ENCODE measurements at places on chromosomes 1 and 21. TPM values are rescaled to one million over a fixed set of nuclear protein-coding genes. Genes with fewer than 3 reads are reported as not detected.
A peak's percentile ranks its signal among the peaks of the same experiment; 100 is the strongest.

Gene RGS4
- total RNA-seq = not detected

Gene KIF17
- total RNA-seq = not detected

Gene DCDC2B
- total RNA-seq = not detected

Gene VHLL
- not detected for total RNA-seq

Gene OR10Z1
- not detected for total RNA-seq

DNA sequence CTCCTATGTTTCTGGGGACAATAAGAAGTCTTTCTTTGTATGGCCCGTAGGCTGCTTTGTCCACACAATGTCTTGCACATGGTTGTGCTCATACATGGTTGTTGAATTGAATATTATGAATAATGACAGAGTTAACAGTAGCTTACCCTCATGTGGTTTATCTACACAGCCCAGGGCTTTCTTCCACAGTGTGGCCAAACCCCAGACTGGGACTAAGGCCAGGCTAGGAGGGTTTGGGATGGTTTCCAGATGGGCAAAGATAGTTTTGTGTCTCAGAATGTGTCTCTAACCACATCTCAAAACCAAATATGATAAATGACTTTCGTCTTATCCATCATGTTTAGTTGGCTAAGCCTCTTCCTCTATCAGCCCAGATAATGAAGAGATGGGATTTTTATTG, 65.2 kb downstream of the CACNA1E start:
- H3K27me3 ChIP-seq = peaks cover 22% of the 10 kb centered on the region
- DNase-seq = no peak
- H3K4me3 ChIP-seq = no peak overlapping the region
- no peak overlapping the region for H3K27ac ChIP-seq

- H3K27ac ChIP-seq = no peak overlapping the region
- H3K4me3 ChIP-seq = no peak overlapping the region
- H3K27me3 ChIP-seq = peaks cover 38% of the 10 kb centered on the region
Measured at GRCh38 chr21:42651515-42652401, 1.7 kb upstream of the PDE9A start.

- no peak overlapping the region for H3K27ac ChIP-seq
- H3K27me3 ChIP-seq = no peaks in the 10 kb centered on the region
- no peaks in the 10 kb centered on the region for H3K4me1 ChIP-seq
- DNase-seq = no peak
Measured at GRCh38 chr1:70930062-70930461, 117.6 kb downstream of the PTGER3 start.

GRCh38 chr1:232915212-232915611, 35.2 kb upstream of the NTPCR start:
- no peaks in the 10 kb centered on the region for H3K4me1 ChIP-seq
- peaks cover 4% of the 10 kb centered on the region for H3K27me3 ChIP-seq
- DNase-seq = no peak
- no peaks in the 10 kb centered on the region for H3K36me3 ChIP-seq

DNA sequence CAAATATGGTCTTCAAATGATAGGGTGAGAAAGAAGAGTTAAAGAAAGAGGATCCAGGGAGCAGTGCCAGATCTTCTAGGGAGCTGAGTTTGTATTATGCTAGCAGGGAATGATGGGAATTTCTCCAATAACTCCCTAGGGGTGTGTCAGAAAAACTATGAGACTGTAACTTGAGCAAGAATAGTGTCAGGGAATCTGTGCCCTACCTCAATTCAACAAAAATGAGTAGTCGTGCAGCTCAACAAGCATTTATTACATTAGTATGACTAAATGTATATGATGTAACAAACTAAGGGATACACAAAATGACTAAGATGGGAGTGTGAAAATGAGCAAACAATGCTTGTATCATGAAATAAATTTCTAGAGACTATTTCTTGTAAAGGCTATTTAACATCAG, 24.2 kb downstream of the SPAG17 start:
- H3K27me3 ChIP-seq = peaks cover 5% of the 10 kb centered on the region
- H3K36me3 ChIP-seq = no peaks in the 10 kb centered on the region
- no peak for DNase-seq
- no peak overlapping the region for H3K27ac ChIP-seq

GRCh38 chr1:210076620-210077019, 138.6 kb downstream of the SYT14 start:
- H3K27me3 ChIP-seq = peaks cover 2% of the 10 kb centered on the region
- no peaks in the 10 kb centered on the region for H3K36me3 ChIP-seq
- H3K4me1 ChIP-seq = no peaks in the 10 kb centered on the region
- H3K4me3 ChIP-seq = no peak overlapping the region
- no peak overlapping the region for H3K27ac ChIP-seq

GRCh38 chr21:37757606-37758376, 158.5 kb downstream of the KCNJ6 start:
- H3K4me3 ChIP-seq = no peak overlapping the region
- H3K27me3 ChIP-seq = no peaks in the 10 kb centered on the region
- no peak for DNase-seq
- H3K36me3 ChIP-seq = no peaks in the 10 kb centered on the region
- no peaks in the 10 kb centered on the region for H3K4me1 ChIP-seq

DNA sequence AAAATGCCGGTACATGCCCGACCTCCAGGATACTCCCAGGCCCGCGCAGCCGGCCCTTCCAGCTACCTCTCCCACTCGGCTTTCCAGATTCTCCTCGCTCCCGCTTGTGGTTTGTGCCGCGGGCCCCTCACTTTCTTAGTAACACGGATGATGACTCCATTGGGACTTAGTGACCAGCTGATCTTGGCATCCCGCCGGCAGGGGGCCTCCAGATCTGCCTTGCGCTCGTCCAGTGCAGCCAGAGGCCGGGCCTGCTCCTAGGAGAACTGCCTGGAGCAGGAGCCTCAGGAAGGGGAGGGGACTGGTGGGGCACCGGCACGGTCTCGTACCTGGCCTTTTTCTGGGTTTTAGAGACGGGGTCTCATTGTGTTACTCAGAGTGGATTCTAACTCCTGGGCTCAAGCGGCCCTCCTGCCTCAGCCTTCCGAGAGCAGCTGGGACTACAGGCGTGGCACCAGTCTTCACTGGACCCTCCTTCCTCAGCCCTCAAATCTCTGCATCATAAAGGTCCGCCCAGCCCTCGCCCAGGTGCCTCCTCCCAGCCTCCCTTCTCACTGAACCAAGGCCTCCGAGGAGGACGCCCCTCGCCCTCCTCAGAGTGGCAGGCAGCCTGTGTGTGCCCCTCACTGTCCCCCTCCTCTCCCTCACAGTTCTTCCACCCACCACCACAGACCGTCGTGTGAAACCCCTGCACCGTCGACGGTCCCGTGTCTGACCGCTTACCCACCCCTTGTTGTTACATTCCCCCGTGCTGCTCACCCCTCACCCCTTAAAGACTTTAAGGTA, 78.6 kb downstream of the SLC25A24 start:
- peaks cover 16% of the 10 kb centered on the region for H3K4me1 ChIP-seq
- H3K36me3 ChIP-seq = no peaks in the 10 kb centered on the region
- no peak overlapping the region for H3K4me3 ChIP-seq
- H3K27me3 ChIP-seq = no peaks in the 10 kb centered on the region
- no peak overlapping the region for H3K27ac ChIP-seq

DNA sequence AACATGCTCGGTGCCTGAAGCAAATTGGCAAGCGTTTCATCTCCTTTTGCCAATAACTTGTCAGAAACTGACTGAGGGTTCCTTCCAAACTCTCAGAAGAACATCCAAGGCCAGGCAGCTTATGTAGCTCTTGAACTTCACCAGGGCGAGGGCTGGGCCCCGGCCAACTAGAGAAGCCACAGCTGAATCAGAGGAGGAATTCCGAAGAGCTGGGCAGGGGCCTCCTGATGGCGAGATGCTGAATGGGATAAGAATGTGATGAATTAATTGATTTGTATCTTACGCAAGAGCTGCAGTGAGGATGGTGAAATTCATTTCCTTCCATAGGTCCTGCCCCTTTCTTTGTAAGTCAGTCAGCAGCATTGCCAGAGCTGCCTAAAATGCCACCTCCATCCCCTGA, 345.8 kb downstream of the KIF26B start:
- H3K36me3 ChIP-seq = no peaks in the 10 kb centered on the region
- no peaks in the 10 kb centered on the region for H3K4me1 ChIP-seq
- H3K4me3 ChIP-seq = no peak overlapping the region
- no peak overlapping the region for H3K27ac ChIP-seq
- DNase-seq = no peak

DNA sequence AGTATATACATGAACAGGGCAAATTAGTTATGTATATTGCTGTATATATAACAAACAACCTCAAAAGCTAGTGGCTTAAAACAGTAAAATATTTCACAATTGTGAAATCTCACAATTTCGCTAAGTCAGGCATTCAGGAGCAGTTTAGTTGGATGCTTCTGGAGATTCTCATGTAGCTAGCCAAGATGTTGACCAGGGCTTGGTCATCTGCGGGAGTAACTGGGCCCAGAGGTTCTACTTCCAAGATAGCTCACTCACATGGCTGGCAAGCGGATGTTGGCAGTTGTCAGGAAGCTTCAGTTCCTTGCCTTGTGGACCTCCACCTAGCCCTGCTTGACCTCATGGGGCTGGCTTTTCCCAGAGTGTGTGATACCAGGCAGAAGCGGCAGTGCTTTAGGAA, 95.6 kb downstream of the TTC3 start:
- H3K27me3 ChIP-seq = no peaks in the 10 kb centered on the region
- DNase-seq = no peak
- no peak overlapping the region for H3K4me3 ChIP-seq
- H3K27ac ChIP-seq = no peak overlapping the region

DNA sequence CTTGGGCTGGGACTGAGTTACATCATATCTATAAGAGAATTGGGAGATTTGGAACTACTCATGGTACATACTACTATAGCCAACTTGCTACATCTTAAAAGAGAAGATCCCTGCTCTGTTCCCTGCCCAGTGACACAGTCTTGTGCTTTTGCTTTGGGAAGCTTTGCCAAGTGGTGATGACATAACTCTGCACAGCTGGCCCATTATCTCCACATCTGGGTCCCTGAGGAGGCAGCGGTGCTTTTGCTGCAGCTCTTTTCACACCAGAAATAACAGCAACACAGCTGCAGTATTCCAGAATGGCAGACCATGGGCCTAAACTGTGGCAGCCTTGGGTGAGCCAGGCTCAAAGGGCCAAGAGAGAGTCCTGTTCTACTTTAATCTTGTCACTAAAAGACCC, 296.0 kb downstream of the HHAT start:
- H3K27ac ChIP-seq = no peak overlapping the region
- H3K4me3 ChIP-seq = no peak overlapping the region
- H3K27me3 ChIP-seq = no peaks in the 10 kb centered on the region
- H3K4me1 ChIP-seq = no peaks in the 10 kb centered on the region

DNA sequence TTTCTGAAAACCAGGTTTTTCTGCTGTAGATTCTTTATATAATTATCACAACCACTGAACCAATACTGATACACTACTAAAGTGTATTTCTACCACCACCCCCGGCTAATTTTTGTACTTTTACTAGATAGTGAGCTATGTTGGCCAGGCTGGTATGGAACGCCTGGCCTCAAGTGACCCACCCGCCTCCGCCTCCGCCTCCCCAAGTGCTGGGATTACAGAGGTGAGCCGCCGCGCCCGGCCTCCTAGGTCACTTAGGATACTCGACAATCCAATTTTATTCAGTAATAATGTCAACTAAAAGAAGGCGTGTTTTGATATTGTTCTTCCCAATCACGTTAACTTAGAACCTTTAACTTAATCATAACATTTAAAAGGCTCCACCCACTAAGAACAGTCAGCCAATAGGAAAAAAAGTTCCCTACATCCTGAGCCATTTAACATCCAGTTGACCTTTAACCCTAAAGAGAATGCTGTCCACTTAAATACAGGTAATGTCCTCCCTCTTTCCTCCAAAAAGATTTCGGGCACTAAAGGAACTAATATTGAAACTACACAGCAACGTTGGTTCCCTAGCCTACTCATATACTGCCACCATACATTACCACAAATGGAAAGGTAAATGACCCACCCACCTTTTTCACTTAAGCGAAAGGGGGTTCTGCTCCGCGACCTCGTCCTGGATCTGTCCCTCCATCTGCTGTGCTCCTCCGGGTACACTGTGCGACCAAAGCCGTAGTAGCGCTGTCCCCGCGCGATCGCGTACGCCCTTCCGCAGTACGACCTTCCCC, 1.2 kb downstream of the RSRP1 start:
- H3K36me3 ChIP-seq = peaks cover 61% of the 10 kb centered on the region
- H3K4me1 ChIP-seq = peaks cover 49% of the 10 kb centered on the region
- H3K27me3 ChIP-seq = no peaks in the 10 kb centered on the region
- H3K4me3 ChIP-seq = peak overlapping the region; percentile 97
- no peak for DNase-seq
- H3K27ac ChIP-seq = peak overlapping the region; percentile 99

- peaks cover 34% of the 10 kb centered on the region for H3K4me1 ChIP-seq
- no peak overlapping the region for H3K27ac ChIP-seq
- peaks cover 7% of the 10 kb centered on the region for H3K36me3 ChIP-seq
- DNase-seq = no peak
Measured at GRCh38 chr1:7956218-7957032, 5.1 kb upstream of the PARK7 start.

GRCh38 chr1:85394130-85394529, 70.8 kb downstream of the DDAH1 start:
- no peaks in the 10 kb centered on the region for H3K4me1 ChIP-seq
- no peak overlapping the region for H3K27ac ChIP-seq
- no peak overlapping the region for H3K4me3 ChIP-seq
- no peaks in the 10 kb centered on the region for H3K27me3 ChIP-seq

GRCh38 chr1:54844564-54844963, 42.4 kb downstream of the DHCR24 start:
- peaks cover 5% of the 10 kb centered on the region for H3K36me3 ChIP-seq
- H3K27ac ChIP-seq = no peak overlapping the region
- no peak for DNase-seq
